Psoas muscle (tissue), 8 donors: ENCODE measurements at places on chromosomes 1 and 21. TPM values are rescaled to one million over a fixed set of nuclear protein-coding genes. Genes with fewer than 3 reads are reported as not detected.

GRCh38 chr21:28696844-28697410, 295.8 kb downstream of the LTN1 start:
- DNase-seq, result no peak
- no peaks in the 10 kb centered on the region for H3K27me3 ChIP-seq
- peaks cover 15% of the 10 kb centered on the region for H3K4me1 ChIP-seq
- no peak overlapping the region for H3K4me3 ChIP-seq

DNA sequence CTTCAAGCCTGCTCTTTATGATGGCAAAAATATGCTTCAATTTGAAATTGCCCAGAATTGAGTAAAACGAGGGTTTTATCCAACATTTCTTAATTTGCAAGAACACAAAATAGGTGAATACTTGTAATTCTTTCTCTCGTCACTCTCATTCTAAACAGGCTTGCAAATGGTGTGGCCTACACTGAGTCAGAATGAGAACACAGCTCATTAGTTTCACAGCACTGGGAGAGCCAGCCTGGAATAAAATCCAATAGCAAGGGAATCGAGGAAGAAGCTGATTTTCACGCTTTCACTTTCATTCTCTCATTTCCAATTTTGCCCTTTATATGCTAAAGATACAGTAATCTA, 537.5 kb downstream of the LTN1 start:
- no peak for DNase-seq
- no peak overlapping the region for H3K4me3 ChIP-seq
- H3K36me3 ChIP-seq, result no peaks in the 10 kb centered on the region
- H3K27ac ChIP-seq, result no peak overlapping the region
- H3K27me3 ChIP-seq, result no peaks in the 10 kb centered on the region

- DNase-seq, result no peak
- no peaks in the 10 kb centered on the region for H3K36me3 ChIP-seq
- H3K27ac ChIP-seq, result no peak overlapping the region
Measured at GRCh38 chr1:204325944-204326343, 33.8 kb downstream of the PLEKHA6 start.

ISG15 gene
- polyA plus RNA-seq, result 13.3 TPM

WNT9A gene
- 25.8 TPM for polyA plus RNA-seq

SMCP gene
- polyA plus RNA-seq, result not detected
